Fibroblast of skin of right biceps (primary cell): ENCODE measurements at places on chromosomes 3 and 15.

- DNase-seq = peak; percentile 4
These were observed 12.4 kb upstream of the CACNA2D2 start for GRCh38 chr3:50515565-50516439.

DNA sequence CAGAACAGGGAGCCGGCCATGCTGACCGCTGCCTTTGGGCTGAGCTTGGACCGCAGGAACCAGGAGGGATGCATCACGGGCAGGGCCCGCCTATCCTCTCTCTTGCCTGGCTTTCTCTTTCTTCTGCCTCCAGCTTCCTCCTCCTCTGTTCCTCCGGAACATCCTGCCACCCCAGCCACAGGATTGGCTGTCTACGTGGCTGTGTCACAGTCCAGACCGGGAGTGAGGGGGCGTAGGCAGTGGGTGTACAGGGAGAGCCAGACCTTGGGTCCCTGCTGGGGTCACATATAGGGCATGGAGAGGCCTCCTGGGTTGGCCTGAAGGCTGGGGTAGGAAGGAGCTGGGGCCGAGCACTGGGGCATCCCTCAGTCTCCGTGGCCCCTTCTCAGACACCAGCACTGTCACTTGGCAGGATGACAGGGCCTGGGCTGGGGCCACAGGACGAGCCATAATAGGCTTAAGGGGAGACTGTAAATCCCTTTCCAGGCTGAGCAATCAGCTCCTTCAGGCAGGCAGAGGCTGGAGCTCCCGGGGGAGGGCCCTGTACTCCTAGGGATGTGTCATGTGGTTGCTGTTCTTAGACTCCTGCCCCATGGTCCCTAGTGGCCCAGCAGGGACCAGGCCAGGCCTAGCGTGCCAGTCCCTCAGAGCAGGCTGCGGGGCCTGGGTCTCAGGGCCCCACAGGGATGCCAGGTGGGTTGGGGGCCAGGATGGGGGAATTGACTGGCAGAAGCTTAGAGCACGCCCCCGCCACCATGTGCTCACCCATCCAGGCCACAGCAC, 25.4 kb downstream of the LINGO1 start:
- DNase-seq = peak; percentile 76

- DNase-seq = no peak
These were observed 22.9 kb downstream of the ITPR1 start for GRCh38 chr3:4515916-4516579.

- DNase-seq = peak; percentile 67
These were observed 253.6 kb downstream of the MAGI1 start for GRCh38 chr3:65785065-65785645.

GRCh38 chr3:52670621-52671521, 14.8 kb downstream of the PBRM1 start:
- DNase-seq = peak; percentile 100

DNA sequence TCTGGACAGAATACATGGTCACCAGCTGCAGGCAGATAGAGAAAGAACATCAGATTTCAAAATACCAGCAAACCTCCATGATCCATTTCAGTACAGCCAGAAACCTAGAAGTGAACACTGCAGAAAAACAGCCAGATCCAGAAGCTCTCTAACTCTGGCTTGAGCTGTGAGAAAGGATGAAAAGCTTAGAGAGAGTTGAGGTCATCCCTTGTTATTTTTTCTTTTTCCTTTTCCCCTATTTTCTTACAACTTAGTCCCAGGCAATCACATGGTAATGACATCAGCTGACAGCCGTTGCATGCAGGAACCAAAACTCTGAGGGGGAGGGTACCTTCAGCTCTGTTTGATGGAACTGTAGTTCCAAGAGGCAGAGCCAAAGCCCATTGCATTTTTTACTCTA, 113.2 kb downstream of the TCF12 start:
- peak; percentile 51 for DNase-seq
